ENCODE measurements at places on chromosomes 6 and 20.

DNA sequence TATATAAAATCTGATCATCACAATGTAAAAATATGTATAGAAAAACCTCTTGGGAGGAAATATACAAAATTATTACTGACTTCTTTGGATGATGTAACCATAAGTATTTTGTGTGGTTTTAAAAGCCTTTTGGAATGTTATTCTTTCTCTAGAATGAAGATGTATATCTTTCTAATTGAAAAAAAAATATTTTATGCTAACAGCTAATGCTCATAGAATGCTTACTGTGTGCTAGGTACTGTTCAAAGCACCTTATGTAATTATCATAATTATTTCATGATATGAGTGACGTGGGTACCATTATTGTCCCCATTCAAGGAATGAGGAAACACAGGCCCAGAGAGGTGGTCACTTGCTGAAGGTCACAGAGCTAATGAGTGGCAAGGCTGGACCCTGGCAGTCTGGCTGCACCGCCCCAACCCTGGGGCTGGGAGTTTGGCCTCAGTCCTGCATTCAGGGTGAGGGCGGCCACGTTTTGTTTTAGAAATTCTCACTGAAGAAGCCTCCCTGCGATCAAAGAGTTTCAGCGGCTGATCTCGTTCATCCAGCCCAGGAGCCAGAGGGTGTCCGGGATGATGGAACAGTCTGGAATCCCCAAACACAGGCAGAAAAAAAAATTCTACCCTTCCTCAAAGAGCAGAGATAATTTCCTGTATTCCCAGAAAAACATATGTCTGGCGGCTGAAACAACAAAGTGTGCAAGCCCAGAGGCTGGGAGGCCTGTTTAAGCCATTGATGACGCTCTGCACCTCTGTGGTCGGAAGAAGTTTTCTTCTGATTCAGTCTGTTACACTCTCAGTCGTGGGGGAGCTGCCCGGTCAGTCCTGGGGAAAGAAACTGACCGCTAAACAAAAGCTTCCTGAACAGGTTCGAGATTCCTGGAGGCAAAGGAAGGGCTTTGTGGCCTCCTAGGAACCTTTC, 37.3 kb downstream of the TFEB start:
- no peak for DNase-seq

GRCh38 chr6:51702851-51703250, 384.6 kb downstream of the PKHD1 start:
- DNase-seq: no peak

DNA sequence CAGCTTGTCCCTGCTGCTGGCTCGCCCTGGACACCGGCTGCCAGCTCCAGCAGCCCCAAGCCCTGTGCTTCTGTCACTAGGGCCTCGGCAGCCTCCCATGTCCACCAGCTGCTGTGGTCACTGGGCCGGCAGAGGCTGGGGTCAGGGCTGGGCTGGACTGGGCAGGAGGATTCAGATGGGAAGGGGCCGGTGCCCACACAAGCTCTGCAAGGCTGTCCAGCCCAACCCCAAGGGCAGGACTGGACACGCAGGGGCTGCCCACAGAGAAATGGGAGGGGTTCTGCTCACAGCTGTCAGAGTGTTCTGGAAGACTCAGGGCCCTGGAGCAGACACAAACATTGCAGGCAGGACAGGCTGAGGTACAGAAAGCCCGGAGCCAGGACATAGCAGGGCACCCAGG, 65.6 kb downstream of the ADNP start:
- no peak for DNase-seq

GRCh38 chr6:159959165-159959975, 9.5 kb upstream of the IGF2R start:
- DNase-seq: peak; percentile 79

GRCh38 chr6:45590226-45590625, 212.5 kb upstream of the SUPT3H start:
- no peak for DNase-seq

- DNase-seq: no peak
These were observed 8.8 kb downstream of the EDN1 start for GRCh38 chr6:12298995-12299394.

GRCh38 chr6:16196260-16196983, 42.0 kb upstream of the GMPR start:
- DNase-seq: no peak

DNA sequence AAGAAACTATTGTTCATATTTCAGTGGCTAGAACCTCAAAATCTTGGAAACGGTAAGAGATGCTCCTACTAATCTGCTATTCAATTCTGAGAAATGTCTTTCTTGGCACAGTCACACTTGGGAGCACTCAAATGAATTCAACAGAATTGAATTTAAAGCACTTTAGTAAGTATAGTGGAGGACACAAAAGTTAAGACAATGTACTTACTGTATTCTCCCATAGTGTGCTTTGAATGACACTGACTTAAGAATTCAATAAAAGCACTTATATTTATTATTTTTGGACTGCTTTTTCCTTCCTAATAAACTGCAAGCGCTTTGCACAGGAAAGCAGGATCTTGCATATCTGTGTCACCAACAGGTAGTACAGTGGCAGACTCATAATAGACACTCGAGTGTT, 156.1 kb upstream of the RIMS1 start:
- DNase-seq: no peak

DNA sequence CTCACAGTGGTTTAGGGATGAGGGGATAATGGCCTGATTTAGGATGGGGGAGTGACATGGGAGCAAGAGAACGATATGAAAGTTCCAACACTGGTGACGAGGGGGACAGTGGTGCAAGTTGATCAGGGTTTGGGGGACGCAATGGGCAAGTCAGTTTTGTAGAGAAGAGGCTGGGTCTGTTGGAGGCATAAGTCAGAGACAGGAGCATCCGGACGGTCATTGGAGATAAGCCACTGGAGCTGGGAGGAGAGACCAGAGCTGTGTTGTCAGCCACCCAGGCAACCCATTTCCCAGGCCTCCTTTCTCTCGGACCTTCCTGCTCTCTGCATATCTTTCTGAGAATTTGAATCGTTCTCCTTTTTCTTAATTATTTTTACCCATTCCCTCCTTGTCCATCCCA, 9.5 kb downstream of the DNPH1 start:
- DNase-seq: no peak

DNA sequence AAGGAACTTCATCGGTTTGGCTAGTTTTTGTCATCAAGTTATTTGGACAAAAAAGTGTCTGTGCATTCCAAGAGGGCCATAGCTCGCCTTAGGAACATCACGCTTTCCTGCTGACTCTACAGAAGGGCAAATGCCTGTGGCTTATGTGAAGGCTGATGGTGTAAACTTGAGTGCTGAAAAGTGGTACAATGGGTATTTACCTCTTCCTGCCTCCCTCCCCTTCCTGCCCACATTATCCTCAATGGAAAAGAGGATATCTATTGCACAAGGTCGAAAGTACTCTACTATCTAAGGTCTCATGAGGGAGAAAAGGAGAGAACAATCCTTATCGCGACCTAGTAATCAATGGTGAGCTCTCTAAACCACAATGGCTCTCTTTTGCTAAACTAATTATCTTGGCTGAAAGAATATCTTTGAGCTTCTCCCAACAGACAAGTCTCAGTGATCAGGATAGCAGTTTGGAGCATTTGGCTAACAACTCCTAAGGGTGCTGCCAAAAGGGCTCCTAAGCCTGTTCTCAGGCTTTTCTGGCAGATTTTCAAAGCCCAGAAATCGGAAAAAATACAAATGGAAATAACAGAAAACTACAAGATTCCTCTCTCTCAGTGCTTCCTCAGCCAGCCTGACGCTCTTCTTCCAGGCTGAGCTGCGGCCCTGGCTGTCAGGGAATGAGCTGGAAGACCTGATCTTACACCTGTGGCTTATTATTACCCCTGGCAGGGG, 42.6 kb upstream of the ENPP1 start:
- DNase-seq: no peak

DNA sequence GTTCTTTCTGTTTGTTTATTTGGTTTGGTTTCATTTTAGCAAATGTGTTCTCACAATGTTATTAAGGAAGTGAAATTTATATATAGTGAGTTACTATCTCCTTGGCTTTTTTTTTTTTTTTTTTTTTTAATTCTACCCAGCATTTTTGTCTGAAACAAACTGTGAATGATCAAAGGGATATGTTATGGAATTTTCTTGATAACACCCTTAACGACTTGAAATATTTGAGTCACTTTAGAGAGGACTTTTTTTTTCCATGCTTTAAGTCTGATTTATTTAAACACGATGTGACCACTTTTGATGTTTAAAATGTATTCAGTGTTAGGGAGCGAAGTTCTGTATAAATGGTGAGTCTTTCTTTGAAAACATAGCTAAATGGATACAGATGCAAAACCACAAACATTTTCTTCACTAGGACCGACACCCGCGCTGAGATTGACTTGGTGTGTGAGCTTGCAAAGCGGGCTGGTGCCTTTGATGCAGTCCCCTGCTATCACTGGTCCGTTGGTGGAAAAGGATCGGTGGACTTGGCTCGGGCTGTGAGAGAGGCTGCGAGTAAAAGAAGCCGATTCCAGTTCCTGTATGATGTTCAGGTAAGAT, 149.7 kb downstream of the MTHFD1L start:
- DNase-seq: no peak

DNA sequence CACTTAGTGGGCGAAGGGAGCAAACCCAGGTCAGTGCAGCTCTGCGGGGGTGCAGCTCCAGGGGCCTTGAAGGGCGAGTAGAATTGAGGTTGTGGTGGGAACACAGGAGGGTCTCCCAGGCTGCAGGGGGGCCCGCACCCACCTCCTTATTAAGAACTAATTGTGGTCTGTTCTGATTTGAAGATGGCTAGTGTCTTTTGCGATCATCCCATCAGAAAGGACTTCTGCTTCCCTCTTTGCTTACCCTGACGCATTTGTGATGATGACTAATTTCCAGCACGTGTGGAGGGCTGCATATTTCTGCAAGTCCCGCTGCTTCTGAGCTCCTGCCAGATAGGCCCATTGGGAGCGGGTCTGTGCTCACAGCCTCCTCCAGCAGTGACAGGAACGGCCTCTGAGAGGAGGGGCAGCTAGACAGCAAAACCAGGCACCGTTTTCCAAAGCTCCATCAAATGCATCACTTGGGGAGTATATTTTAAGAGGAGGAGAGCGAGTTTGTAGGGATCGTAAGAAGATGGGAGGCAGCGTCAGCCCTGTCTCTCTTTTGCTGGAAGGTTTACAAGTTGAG, 268.9 kb downstream of the CDH4 start:
- no peak for DNase-seq

DNA sequence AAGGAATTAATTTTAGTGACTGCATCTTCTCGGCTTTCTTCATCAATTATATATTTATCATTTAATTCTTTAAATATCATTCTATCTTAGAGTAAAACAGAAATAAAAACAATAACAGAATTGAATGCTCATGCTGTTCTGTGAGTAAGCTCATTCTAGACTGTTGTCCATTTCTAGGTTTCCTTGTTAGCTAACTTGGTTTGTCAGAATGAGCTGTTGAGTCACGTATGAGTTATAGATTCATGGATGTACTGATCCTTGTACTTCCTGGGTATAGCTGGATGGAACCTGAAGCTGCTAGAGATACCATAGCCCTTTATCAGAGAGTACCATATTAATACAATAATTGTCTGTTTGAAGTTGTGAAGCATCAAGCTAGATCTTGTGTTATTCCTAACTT, 515.3 kb downstream of the TENT5A start:
- no peak for DNase-seq

- DNase-seq: no peak
These were observed 17.9 kb downstream of the CARMIL1 start for GRCh38 chr6:25297039-25297441.

- DNase-seq: no peak
These were observed 427.9 kb downstream of the QKI start for GRCh38 chr6:163842467-163842866.

- no peak for DNase-seq
These were observed 34.2 kb downstream of the LRFN2 start for GRCh38 chr6:40552941-40553340.

GRCh38 chr20:10715035-10715434, 41.2 kb upstream of the JAG1 start:
- DNase-seq: no peak

- DNase-seq: no peak
These were observed 36.8 kb downstream of the PSMB9 start for GRCh38 chr6:32890831-32891230.

GRCh38 chr6:25320459-25320858, 41.3 kb downstream of the CARMIL1 start:
- no peak for DNase-seq

DNA sequence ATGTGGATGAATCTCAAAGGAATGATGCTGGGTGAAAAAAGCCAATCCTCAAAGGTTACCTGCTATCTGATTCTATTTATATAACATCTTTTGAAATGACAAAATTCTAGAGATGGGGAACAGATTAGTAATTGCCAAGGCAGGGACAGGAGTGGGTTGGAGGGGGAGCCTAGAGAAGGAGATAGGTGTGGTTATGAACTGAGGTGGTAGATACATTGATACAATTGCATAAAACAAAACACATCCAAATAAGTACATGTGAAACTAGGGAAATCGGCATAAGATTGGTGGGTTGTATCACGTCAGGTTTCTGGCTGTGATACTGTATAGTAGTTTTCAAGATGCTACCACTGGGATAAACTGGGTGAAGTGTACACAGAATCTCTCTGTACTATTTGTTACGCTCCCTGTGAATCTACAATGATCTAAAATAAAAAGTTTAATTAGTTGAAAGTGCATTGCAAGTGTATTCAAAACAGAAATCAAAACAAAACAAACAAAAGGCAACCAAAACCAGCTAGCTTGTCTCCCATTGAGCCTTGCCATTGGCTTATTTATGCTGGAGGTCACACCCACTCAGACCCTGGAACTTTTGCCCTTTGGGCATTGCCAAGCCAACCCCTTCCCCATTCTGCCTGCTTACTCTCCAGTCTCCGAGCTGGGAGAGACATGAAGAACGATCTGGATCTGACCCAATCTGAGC, 27.8 kb downstream of the PPP1R16B start:
- no peak for DNase-seq

GRCh38 chr6:47587493-47587892, 109.9 kb downstream of the CD2AP start:
- DNase-seq: no peak

All from SIG-M5 (cell line).